ENCODE measurements at places on chromosomes 1 and 21.

GRCh38 chr1:202501281-202501680 lies 152.8 kb downstream of the PPP1R12B start:
- DNase-seq = no peak

DNA sequence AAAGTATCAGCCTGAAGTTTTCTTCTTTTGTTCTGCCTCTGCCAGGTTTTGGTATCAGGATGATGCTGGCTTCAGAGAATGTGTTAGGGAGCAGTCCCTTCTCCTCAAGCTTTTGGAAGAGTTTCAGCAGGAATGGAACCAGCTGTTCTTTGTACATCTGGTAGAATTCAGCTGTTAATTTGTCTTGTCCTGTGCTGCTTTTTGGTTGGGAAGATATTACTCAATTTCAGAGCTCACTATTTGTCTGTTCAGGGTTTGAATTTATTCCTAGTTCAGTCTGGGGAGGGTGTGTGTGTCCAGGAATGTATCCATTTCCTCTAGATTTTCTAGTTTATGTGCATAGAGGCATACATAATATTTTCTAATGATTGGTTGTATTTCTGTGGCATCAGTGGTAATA lies 12.8 kb downstream of the ZNF678 start:
- no peak for DNase-seq

DNA sequence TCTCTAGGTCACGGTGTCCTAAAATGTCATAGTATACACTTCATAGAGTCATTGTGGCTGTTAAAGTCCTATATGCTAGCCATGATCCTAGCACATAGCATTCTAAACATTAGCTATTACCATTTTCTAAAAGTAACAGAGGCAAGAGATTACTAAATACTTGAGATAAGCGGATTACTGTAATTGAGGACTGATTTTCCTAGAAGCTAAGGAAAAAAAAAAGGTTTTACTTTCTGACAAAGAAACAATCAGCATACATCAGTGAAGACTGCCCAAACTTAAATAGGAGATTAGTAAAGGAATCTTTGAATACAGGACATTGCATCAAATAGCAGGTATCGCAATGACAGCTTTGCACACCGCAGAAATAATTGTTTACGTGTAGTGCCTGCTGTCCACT lies 91.3 kb upstream of the HNRNPU start:
- no peak for DNase-seq

- DNase-seq = no peak
Observed at GRCh38 chr1:59139396-59139795, 157.5 kb upstream of the FGGY start.

DNA sequence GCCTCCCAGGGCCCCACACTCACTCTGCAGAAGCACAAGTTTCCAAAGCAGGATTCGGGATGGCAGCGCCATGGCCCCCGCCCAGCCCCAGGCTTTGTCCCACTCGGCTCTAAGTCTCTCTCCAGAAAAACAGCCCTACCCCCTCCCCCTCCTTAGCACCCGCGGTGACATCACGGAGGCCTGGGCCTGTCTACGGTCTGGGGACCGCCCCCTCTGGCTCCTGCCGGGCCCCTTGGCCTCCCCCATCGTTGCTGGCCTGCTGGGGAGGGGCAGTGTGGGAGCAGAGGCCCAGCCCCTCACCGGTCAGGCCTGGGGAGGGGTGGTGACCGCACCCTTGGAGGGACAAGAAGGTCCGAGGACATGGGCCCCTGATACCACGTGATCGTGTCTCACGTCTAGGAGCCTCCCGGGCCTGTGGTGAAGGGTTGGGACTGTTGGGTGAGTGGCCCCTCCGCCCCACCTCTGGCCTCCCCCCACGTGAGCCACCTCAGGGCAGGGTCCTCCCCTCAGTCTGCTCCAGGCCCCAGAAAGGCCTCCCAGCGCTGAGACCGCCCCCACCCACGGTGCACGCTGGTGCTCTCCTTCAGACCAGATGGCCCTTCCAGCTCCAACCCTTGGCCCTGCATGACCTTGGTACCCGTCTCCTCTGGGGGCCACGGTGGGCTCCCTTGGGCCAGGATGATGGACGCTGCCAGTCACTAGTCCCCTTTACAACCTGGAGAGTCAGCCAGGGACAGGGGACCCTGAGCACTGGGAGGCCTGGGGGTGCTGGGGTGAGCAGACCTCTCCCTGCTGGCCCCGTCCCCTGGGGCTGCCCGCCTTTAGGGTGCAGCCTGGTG lies at the start of gene MXRA8:
Gene MXRA8 (minus strand): TSS at position 123 of the 839 bp plus-strand sequence. CDS start 51 bp downstream, at position 72.
- DNase-seq = no peak

DNA sequence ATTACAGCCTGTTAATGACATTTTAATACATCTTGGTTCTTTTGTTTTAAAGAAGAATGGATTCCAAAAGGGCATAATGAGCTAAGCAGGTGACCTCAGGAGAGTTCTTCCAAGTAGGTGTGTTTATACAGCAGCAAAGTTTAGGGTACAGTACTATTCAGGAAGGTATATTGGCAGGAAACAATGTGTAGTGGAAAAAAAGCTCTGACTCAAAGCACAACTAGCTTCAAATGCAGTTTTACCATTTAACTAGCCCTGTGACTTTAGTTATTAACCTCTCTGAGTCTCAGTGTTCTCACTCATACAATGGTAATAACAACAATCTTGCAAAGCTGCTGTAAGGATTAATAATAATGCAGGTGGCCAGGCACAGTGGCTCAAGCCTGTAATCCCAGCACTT lies 29.9 kb downstream of the FAF1 start:
- no peak for DNase-seq

DNA sequence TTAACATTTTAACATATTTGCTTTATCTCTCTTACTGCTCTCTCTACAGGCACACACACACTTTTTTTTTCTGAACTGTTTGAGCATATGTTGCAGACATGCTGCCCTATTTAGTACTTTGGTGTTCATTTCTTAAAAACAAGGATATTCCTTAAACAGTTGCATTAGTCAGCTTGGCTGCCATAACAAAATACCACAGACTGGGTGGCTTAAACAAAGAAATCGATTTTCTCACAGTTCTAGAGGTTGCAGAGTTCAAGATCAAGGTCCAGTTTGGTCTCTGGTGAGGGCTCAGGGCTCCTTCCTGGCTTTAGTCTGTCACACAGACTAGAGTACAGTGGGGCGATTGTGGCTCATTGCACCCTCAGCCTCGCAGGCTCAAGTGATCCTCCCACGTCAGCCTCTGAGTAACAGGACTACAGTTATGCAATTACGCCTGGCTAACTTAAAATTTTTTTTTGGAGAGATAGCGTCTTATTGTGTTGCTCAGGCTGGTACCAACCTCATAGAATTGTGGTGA lies 46.7 kb downstream of the RPRD2 start:
- DNase-seq = no peak

- DNase-seq = no peak
Observed at GRCh38 chr1:213020016-213020415, 4.3 kb upstream of the ANGEL2 start.

- DNase-seq = peak; percentile 55
Observed at GRCh38 chr1:32247983-32248889, 1.2 kb downstream of the FAM167B start.

- no peak for DNase-seq
Observed at GRCh38 chr1:41452704-41453290, 31.7 kb downstream of the EDN2 start.

GRCh38 chr1:212218911-212219310 lies 66.3 kb upstream of the PPP2R5A start:
- DNase-seq = no peak

DNA sequence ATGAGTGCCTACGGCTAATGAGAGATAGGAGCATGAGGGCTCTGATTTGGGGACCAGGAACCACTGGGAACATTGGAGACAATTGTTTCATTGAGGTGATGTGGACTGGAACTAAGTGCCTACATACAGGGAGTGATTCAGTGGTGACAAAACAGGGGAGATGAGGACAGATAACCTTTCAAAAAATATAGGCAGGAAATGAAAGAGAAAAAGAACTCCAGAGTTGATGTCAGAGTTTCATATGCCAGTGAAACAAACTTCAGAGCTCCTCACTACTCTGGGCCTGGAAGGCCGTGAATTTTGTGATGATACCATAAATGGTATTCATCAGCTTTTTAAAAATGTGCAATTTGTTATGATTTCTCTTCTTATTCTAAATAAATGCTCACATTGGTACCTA lies 39.3 kb downstream of the FASLG start:
- no peak for DNase-seq

GRCh38 chr1:12185918-12186678 lies 19.3 kb downstream of the TNFRSF1B start:
- no peak for DNase-seq

DNA sequence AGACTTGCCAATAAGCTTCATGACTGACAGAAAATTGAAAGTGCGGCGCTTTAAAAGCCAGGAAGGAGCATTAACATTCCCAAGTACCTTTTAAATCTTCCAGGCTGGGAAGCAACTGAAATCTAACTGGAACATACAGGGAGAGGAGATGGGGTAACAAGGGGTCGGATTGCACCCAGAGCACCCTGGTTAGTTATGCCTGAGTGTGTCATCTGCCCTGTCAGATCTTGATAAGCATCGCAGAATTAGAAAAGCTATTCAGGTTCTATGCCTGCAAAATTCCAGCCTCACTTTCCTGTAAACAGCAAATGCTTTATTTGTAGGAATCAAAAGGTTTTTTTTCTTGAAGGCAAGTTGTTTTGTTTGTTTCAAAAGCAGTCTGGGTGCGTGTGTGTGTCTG lies 58.5 kb downstream of the SERBP1 start:
- DNase-seq = no peak

- no peak for DNase-seq
Observed at GRCh38 chr1:226950316-226950715, 10.2 kb downstream of the COQ8A start.

DNA sequence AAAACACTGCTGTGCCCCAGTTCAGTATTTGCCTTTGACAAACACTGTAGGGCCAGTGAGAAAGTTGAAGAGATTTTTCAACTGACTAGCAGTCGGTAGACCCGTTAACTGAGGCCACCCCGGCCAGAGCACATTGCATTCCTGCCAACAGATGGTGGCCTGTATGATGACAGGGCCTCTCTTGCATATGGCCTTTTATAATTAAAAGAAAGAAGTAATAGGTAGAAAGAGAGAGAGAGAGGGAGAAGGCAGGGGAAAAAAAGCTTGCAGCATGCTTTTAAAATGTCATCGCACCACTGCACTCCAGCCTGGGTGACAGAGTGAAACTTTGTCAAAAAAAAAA lies 4.7 kb upstream of the C1orf174 start:
- no peak for DNase-seq

DNA sequence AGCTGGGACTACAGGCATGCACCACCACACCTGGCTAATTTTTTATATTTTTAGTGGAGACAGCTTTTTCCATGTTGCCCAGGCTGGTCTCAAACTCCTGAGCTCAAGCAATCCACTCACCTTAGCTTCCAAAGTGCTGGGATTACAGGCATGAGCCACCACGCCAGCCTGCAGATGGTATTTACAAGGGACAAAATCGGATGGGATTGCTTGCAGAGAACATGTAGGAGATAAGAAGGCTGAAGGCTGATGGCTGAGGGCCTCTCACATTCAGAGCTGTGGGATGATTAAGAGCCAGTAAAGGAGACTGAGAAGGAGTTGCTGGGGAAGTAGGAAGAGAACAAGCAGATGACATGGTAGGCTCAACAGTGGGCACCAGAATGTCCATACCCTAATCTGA lies 24.0 kb upstream of the QSOX1 start:
- DNase-seq = no peak

DNA sequence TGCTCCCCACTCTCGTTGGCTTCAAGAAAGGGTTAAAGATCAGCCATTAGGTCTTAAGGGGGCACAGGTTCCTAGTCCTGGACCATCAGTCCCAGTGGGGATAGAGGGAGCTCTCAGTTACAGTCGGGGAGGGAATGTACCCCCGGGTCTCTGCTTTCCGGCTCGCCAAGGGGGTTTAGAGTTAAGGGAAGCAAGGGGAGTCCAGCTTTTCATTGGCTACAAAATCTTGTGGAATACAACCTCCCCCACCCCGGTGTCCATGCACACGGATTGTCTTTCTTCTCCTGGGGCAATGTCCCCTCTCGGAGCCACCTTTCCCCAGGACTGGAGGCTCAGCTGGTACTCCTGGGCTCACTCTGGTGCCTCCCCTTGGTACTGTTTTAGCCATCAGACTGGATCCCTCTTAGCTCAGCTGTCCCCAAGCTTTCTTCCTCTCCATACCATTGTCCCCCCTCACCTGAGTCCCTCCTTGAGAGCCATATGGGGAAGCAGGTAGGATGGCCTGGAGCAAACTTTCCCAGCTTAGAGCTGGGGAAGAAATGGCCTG lies at the start of gene A3GALT2:
Gene A3GALT2 (minus strand): TSS at position 480 of the 547 bp plus-strand sequence. CDS start 0 bp downstream, at position 480.
- no peak for DNase-seq

- DNase-seq = no peak
Observed at GRCh38 chr21:15159382-15160020, 94.7 kb upstream of the NRIP1 start.

DNA sequence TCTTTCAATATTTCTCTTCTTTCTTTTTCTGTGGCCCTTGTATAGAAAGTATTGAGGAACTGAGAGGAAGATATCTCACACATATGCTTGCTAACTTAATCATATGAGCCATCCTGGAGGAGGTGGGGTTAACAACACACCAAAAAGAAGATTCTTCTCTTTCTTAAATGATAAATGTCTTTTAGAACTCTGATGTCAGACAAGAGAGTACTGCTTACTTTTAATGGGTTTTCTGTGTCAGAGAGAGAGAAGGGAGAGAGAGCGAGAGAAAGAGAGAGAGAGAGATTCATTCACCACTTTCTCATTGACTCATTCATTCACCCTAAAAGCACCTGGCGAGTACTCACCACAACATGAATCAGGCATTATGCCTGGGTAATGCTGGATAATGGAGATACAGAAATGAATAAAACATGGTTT lies 250.3 kb upstream of the SGIP1 start:
- DNase-seq = no peak

- DNase-seq = no peak
Observed at GRCh38 chr1:207504438-207504837, 8.5 kb downstream of the CR1 start.

DNA sequence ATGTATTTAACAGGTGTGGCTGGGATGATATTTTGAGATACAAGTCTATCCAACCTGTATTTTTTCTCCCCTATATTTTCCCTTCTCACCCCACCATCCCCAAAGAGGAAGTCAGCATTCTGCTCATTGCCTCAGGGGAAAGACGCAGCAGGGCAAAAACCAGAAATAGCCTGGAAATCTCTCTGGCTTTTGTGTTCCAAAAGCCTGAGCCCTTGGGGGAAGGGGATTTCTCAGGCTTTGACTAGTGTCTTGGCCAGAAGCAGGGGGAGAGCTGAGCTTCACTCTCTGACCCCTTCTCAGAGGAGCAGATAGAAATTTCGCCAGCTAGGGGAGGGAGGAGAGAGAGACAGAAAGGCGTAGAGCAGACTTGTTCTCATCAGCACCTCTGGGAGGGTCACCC lies 244.7 kb downstream of the RRAGC start:
- DNase-seq = no peak

DNA sequence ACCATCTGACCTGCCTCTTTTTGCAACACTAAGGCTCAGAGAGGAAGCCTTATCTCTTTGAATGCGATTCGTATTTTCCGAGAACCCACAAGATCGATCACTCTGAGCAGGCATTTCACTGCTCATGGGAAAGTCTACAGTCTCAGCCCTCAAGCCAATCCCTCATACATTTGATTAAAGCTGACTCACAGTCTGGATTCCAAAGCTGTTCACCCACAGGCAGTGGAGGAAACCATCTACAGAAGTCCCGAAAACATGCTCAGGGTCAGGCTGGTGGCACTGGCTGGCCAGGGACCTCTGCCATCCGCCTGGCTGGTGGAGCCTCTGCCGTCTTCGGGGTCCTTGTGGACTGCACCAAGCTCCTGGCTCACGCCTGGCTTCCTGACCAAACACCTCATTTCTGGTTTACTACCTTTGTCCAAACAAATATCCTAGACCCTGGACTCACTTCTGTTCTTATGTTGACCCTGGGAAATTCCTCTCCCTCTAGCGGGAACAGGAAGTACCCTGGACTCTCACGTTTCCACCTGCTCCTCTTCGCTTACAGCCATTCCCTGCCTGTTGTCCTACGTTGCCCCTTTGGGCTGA lies 650.0 kb downstream of the SMYD3 start:
- DNase-seq = no peak

Data from NCI-H1930 (cell line).